Hair follicle dermal papilla cell (primary cell): ENCODE measurements at places on chromosomes 4 and X. TPM values are rescaled to one million over a fixed set of nuclear protein-coding genes. Genes with fewer than 3 reads are reported as not detected.

The PHEX gene
- 0.24 and 0.49 TPM in 2 replicates for total RNA-seq

The DMRTC1 gene
- not detected in 2 replicates for total RNA-seq

The CTAG1A gene
- total RNA-seq, result not detected in 2 replicates

The EPHA5 gene
- total RNA-seq, result 2.7 and 3.7 TPM in 2 replicates

The FAM9C gene
- not detected in 2 replicates for total RNA-seq

The LPAR4 gene
- 2.4 and 4.7 TPM in 2 replicates for total RNA-seq
